Cardiac fibroblast (primary cell): ENCODE measurements at places on chromosomes 13 and 19.
A peak's percentile ranks its signal among the peaks of the same experiment; 100 is the strongest.

DNA sequence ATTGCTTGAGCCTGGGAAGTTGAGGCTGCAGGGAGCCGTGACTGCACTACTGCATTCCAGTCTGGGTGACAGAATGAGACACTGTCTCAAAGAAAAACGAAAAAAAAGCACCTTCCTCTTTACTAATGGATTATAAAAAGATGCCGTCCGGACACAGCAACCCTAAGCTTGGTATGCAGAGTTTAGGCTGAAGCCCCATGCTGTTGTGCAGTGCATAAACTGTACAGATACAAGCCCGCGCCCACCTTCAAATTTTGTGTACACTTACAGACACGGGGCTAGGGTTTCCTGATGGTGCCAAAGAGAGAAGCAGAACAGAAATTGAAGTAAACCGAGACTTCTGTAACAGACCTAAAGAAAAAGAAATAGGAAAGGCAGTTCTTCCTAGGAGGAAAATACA, 9.0 kb downstream of the LPAR6 start:
- no peak for DNase-seq

DNA sequence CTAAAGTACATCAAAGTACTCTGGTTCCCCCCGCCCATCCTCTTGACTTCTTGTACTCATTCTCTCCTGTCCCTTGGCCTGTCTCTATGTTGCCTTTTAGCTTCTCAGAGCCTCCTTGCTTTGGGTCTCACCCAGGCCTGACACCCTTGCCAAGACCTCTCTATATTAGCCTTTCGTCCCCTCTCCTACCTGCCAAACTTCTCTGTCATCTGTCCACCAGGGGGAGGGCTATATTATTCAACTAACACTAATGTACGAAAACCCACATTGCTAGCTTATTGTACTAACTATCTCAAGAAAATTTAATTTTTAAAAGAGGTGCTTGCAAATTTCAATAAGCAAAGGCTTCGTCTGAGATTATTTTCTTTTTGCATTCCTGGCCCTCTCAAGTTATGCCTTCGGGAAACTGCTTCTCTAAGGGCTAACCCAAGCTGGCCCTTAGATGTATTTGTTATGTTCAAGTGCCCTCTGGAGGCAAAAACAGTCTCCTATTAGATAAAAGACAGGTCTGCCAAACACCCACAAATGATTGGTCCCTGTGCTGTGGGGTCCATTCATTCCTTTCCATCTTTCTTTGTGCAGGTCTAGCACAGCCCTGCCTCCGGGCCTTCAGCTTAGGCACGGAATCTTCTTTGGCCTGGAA, 6.3 kb upstream of the MRPS31 start:
- peak; percentile 70 for DNase-seq

DNA sequence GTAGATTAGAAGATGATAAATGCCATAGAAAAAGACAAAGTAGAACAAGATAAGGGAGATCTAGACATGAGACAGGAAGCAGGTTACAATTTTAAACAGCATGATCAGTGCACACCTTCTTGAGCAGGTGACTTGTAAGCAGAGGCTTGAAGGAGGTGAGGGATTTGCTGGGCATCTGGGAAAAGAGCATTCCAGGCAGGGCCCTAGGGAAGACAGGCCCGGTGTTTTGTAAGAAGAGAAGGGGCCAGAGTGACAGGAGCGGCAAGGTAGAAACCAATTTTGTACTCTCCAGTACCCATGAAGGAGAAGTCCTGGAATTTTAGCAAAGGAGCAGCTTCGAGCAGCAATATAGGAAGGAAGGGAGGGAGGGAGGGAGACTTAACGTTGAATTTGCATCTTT, 296.5 kb downstream of the MZT1 start:
- no peak for DNase-seq

- DNase-seq = peak; percentile 35
Observed at GRCh38 chr19:3710265-3710812, 2.2 kb downstream of the TJP3 start.

- DNase-seq = no peak
Observed at GRCh38 chr13:66840621-66841020, 389.5 kb downstream of the PCDH9 start.

DNA sequence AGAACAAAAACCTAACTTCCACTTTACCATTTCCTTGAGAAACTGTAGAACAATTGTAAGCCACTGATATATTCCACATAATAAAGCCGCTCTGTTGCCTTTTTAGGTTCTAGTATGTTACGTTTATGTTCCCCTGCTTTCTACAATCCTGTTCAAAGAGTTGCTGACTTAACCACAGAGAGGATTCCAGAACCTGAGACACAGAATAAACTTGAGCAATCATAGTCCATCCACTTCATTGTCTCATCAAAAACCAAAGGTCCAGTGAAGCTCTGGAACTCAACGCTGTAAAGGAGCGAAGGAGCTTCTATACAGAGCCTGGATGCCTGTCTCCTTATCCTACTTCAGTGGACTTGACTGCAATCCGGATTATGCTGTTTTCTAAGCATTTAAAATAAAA, 4.6 kb downstream of the STARD13 start:
- peak; percentile 58 for DNase-seq

- DNase-seq = no peak
Observed at GRCh38 chr13:25930653-25931052, 121.2 kb downstream of the SHISA2 start.

DNA sequence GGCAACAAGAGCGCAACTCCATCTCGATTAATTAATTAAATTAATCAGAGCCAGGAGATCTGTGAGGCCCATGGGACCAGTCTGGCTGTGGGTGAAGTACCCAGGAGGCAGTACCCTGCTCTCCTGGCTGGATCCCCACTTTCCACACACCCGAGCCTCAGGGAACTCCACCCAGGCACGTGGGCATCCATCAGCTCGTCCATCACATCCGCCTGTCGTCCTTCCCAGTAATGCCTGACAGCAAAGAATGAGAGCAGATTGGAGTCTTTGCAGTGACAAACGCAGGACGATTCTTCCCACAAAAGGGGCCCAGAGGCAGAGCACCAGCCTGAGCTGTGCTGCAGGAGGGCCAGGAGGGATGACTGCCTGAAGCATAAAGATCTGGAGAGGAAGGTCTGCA, 35.8 kb downstream of the VSTM2B start:
- DNase-seq = no peak
